ENCODE measurements at places on chromosomes 16 and 17.

DNA sequence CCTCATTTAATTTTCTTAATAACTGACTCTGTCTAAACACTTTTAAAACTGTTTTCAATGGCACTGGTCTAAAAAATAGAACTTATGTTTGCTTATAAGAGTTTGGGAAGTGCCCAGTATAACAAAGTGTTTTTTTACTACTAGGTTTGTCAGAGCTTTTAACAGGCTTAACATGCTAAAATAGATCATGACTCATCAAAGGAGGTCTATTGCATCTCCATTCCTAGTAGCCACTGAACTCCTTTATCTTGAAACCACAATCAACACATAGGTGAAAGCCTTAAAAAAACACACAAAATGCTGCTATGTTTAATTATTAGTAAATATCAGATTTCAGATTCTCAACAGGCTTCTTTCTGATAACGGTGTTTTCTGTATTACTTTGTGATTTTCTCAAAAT, 196.4 kb upstream of the KIF2B start:
- DNase-seq, result no peak

- no peak for DNase-seq
These were observed 5.4 kb downstream of the SPATA2L start for GRCh38 chr16:89695875-89696669.

DNA sequence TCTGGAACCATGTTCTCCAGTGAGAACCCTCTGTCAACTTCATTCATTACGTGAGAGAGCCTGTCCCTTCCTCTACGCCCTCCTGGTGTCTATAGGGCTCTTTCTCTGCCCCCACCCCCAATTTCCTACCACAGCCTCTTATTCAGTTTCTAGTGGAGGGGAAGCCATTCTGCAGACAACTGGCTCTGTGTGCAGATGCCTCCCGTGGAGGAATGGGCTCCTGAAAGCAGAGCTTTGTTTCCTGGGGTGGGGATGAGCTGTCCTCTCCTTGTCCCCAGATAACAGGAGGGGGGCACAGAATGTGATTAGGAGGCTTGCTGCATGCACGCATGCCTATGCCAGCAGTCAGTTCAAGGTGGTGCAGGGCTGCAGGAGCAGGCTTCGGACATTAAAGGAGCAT, 31.6 kb downstream of the MMP15 start:
- DNase-seq, result no peak

DNA sequence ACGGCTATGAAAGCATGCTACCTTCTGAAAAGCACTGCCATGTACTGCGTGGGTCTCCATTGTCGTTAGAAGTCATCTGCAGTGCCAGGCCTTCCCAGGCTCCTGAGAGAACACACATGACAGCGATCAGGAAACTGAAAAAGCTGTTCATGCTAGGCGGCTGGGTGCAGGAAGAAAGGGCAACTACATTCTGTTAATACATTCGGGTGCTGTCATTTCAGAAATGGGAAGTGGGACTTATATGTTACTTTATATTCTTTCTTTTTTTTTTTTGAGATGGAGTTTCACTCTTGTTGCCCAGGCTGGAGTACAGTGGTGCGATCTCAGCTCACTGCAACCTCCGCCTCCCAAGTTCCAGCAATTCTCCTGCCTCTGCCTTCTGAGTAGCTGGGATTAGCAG, 19.9 kb downstream of the CFAP20 start:
- no peak for DNase-seq

DNA sequence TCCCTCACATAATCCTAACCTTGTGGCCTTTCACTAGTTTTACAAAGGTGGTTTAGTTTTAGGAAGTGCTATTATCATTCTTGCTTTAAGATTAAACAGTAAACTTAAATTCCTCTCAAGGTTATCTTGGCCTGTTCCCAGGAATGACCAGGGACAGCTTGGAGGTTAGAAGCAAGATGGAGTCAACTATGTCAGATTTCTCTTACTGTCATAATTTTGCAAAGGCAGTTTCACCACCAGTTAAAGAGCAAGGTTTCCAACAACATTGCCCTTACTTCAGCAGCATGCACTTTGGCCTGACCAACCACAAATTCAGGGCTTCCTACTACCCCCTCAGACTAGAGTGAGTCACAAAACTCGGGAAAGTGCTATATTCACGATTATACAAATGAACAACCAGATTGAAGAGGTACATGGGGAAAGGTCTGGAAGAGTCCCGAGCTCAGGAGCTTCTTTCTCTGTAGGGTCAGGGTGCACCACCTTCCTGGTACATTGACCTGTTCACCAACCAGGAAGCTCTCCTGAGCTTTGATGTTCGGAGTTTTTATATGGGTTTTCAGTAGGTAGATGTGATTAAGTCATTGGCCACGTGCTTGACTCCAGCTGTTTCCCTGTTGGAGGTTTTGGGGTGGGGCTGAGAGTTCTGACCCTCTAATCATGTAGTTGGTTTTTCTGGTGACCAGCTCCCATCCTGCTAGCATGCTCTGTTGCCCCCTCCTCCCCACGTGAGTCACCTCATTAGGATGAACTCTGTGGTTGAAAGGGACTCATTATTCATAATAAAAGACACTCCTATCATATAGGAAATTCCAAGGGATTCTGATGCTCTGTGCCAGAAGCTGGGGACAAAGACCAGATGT, 19.4 kb downstream of the RHOT1 start:
- no peak for DNase-seq

DNA sequence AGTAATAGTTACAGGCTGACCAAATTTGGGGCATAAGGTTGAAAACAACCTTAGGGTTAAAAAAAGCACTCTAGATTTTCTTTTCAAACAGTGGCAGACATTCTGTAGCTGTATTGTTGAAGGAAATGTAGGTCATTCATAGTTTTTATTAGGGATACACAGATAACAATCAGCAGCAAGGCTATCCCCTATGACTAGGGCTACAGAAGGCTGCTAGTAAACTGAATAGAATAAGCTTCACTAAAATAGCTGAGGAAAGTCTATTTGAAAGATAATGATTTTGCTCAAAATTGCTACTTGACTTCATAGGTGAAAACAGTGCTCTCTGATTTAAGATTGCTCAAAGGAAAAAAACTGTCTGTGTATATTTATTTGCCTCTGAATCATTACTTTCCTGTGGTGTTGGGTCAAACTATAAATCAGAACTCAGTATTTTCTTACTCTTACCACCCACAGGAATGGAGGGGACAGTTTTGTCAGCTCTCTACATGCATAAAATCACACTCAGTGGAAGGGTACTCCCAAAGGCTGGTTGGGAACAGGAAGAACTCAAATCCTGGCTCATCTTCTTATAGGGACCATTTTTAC, 24.8 kb downstream of the RPGRIP1L start:
- DNase-seq, result no peak

DNA sequence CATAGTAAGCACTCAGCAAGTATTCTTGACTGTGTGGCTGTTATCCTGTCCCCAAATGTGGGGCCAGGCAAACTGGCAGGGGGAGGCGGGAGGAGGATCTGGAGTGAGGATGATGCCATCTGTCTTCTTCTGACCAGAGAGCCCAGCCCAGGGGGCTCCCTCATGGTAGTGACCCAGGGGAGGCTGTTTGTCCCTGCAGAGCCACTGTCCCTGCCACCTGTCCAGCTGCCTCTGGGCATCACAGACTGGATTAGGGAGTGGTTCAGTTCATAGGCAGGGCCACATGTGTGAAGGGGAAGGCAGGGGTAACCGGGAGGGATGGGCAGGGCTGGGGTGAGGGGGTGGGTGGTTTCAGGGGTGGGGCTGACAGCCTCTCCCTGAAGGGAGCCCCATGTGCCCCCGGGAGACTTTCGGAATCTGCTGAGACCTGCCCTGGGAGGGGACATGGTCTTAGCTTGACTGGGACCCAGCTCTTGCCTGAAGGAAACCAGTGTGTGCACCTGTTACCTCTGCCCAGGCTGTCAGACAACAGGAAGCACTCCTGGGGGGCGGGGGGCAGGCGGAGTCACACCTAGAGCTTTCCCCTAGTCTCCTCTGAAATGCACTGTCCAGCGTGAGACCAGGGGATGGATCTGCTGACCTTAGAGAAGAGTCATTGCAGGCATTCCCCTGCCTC, 15.2 kb downstream of the ARHGAP23 start:
- DNase-seq, result peak; percentile 67

- DNase-seq, result peak; percentile 62
These were observed 19.0 kb upstream of the ITPRIPL2 start for GRCh38 chr16:19094542-19095365.

Measured in OCI-LY7 (cell line).